ENCODE measurements at places on chromosomes 16 and 17.

GRCh38 chr17:33014751-33015150 lies 23.1 kb downstream of the SPACA3 start:
- DNase-seq, result no peak

DNA sequence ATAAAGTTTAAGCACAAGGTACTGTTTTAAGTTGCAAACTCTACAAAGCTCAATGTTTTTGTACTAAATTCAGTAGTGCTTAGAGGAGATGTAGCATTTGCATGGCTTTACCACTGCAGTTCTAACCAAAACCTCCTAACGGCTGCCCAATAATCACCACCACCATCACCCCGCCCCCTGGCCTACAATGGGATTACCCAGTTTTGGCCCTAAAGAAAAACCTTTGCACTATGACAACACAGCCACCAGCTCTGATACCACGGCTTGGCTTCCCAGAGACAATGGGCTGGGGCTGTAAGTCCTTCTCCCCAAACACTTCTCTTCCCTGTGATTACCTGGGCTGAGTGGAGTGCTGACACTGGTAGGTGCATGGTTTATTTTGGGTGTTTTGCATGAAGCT lies 58.4 kb upstream of the MTMR4 start:
- DNase-seq, result no peak

- DNase-seq, result no peak
Measured at GRCh38 chr16:74896389-74897370, 88.2 kb downstream of the WDR59 start.

DNA sequence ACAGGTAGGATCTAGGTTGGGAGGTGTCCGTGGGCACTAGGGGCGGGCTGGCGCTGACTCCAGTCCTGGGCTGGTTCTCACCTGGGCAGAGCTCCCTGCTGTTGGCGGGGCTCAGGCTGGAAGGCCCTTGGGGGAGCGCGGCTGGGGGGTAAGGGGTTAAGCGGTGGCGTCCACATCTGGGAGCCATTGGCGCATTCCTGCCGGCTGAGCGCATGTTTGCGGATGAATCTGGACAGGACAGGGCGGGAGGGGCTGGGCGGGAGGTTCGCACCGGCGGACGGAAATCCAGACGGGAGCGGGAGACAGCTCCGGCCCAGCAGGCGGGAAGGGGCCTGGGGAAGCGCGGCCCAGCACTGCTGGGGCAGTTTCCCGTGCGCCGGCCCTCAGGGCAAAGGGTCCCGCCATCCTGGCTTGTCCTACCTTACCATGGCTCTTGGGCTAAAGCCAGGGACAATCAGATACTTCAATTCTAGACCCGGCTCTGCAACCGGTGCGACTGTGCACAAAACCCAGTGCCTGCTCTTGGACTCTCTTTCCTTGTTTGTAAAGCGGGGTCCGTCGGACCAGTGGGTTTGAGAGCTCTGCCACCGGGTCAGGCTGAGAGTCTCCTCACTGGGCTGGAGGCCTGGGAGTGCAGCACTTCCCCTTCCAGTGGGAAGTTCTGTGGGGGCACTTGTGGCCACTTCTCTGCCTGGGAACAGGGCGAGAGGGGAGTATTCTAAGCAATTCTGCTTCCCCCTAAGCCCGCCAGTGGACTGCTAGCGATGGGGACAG lies 7.8 kb downstream of the RARA start:
- peak; percentile 75 for DNase-seq

- DNase-seq, result no peak
Measured at GRCh38 chr16:75012380-75013081, 13.7 kb downstream of the ZNRF1 start.

DNA sequence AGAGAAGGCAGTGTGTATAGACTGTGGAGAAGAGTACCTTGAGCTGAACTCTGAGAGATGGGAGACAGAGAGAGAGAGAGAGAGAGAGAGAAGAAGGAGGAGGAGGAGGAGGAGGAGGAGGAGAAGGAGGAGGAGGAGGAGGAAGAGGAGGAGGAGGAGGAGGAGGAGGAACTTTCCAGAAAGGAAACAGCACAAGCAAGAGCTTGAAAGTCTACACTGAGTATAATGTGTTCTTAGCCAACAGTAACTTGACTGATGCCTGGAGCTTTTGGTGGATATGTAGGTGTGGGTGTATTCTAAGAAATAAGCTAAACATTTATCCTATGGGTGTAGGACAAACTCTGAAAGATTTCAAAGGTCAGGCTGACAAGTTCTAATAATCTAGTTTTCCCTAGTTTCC lies 116.4 kb downstream of the SNX11 start:
- no peak for DNase-seq

DNA sequence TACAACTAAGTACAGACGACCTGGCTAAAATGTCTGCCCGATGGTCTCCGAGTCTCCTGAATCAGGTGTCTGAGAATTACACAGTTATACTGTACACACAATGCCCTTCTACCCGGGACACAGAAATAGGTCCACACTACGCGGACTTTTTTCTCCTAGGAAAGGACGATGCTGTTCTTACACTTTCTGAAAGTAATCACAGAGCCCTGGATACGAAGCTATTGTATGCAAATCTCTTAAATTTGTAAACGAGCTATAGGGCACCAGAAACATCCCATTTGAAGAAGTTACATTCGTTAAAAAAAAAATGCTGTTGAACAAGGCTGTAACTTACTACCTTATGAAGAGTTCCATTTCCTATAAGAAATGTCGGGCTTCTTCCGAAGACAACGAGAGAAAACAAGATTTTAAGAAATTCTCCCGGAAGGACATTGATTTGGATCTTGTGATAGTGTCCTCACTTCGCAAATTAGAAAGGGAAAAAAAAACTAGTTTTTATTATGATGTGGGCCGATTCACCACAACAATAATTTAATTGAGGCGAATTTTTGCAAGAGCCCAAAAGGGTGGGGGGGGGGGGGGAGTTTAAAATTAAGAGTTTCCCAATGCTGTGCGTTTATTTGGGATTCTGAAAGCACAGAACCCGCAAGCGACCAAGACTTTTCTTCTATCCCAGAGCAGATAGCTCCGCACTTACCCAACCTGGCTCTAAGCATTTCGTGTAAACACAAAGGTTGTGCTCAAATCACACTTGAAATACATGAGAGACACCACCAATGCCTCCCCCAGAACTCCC lies 1.5 kb upstream of the SOX9 start:
- no peak for DNase-seq

DNA sequence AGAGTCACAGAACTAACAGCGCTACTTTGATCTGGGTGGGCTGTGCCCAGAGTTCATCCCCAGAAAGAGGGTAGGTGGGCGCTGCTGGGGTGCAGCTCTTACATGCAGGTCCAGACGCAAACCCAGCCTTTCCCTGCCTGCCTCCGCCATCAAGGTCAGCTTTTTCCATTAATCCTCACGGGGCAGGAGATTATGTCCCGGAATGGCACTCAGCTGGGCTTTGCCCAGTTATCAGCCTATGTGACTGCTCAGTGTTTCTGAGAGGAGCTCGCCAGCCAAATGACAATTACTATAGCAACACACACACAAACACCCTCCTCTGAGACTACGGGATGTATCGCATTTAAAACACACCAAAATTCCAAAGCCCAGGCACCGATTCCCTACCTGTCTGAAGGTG lies 20.1 kb downstream of the GLYR1 start:
- DNase-seq, result no peak

- peak; percentile 60 for DNase-seq
Measured at GRCh38 chr16:85104147-85104546, 8.1 kb downstream of the CIBAR2 start.

DNA sequence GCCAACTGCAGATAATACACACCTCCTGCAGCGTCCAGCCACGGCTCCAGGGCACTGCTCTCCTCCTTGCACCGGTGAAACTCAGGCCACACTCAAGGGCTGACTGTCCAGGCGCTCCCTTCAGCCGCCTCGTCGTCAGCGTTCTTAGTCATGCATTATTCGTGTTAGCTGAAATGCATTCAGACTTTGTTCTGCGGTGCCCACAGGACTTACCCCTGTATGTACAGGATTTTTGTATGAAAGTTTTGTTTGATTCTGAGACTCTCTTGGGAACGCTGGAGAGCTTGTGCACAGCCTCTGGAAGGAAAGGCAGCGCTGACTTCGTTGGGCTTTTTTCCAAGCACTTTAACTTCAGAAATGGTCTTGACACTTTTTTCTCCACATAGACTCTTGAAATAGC lies 22.1 kb downstream of the CIBAR2 start:
- no peak for DNase-seq

GRCh38 chr17:76992891-76993290 lies 124.7 kb downstream of the MGAT5B start:
- no peak for DNase-seq

DNA sequence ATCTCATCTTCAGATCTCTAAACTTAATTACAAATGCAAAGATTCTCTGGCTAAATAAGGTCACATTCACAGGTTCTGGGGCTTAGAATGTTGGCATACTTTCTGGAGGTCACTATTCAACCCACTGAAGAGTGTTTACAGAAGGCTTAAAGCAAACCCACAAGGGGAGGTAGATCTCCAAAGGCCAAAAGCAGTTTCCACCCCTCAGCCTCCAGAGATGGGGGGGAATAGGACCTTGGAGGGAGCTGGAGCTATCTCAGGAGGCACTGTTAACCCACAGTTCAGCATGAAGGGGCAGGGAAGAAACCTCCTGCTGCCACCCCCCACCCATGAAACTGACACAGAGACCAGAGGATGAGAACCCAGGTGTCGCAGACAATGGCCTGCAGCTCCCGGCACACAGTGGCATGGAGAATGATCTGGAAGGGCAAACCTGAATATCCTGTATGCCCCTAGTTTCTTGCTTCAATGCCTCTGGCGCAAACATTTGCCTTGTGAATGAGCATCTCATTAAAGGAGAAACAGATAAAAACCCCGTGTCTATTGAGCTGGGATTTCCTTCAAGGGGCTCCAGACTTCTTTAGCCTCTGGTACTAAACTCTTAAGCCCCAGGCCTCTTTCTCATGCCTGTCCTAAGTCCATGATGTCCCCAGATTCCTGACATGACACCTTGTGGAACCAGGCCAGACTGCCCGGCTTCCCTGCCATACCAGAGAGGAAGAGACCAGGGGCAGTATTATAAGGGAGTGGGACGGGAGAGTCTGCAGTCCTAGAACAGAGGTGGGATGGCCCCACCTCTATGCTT lies 103.1 kb upstream of the CDH5 start:
- DNase-seq, result peak; percentile 81

DNA sequence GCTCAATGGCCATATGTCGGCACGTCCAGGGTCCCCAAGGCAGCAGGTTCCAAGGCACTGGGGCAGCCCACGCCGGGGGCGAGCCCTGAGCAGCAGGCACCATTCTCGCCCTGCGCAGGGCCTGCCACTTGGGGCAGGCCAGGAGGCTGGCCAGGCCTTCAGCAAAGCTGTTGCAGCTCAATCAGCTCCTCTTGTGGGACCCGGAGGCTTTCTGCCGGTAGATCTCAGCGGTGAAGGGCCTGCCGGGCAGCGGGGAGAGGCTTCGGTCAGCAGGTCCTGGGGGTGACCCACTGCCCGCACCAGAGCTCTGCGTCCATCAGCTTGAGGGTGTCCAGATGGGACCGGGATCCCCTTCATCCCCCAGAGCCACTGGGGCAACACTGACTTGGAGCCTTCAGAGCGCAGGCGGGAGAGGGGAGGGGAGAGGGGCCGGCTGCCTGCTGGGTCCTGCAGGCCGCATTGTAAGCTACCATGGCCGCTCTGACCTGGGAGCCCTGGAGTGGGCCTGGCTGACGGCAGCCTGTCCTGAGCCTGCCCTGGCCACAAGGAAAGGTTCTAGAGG lies 9.5 kb upstream of the RASD1 start:
- no peak for DNase-seq

Data from SJCRH30 (cell line).